Hypothalamus (tissue), 51 donors: ENCODE measurements at places on chromosomes 12 and 14.

DNA sequence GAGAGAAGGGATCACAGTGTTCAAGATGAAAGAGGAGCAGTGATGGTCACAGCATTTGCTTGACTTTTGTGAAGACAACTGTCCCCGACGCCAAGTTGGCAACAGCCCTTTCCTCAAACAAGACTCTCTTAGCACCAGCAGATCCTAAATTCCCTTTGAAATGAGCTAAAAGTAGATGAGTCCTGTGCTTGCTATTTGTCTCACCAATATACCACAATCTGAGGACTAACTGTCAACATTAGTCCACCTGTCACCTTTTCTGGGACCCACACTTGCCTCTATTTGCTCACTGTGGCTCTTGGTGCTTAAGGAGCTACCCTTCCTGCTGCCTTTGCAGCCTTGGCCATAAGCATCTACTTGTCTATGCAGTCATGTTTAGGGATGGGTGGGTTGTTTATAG, 47.4 kb upstream of the COL2A1 start:
- no peak for DNase-seq

DNA sequence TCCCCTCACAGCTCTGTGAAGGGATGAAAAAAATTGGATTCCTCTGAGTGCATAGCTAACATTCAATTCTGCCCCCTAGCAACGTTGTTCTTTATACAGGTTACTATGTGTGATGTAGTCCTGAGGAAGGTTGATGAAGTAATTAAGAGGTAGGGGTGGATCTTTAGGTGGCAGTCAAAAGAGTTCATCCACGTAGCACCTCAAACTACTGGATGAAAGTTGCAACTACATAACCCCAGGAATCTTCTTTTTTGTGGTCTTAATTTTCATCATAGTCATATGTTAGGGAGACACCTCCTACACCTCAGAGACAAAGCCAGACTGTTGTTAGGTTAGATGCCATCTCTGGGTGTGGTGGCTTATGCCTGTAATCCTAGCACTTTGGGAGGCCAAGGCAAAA, 10.2 kb upstream of the NFE2 start:
- DNase-seq, result no peak

GRCh38 chr14:22580625-22581024, 8.4 kb downstream of the DAD1 start:
- no peak for DNase-seq

- DNase-seq, result no peak
Measured at GRCh38 chr12:120797677-120798642, 72.3 kb downstream of the ACADS start.

DNA sequence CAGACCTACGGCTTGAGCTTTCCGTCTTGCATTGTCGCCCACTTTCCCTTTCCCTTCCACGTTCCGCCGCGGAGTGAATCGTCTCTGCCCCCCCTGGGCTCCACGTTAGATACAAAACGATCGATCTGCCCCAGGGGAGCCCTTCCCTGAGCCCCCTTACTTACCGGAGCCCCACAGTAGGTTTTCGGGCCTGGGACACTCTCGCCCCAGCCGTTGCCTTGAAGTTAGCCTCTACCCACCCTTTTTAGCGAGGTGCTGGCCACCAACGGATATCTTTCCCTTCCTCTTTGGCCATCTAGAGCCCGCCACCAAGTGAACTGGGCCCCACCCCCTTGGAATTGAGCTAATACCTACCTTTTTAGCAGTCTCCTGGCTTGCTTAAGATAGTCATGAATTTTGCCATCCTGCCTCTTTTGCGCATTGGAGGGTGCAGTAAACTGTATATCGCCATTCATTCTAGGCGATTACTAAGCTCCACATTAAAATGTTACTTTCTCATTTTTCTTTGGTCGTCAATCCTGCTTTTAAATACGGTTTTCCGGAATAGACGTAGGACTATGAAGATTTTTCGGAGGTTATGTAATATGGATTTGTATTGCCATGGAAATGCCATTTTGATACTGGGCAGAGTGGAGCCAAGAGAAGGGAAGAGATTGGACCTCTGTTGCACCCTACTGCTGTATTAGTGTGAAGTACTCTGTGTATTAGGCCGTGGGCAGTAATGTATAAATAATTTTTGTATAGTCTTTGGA, 764 bp downstream of the RBM25 start:
- DNase-seq, result no peak

GRCh38 chr14:60222820-60223219, 26.2 kb upstream of the PPM1A start:
- DNase-seq, result peak; percentile 14

DNA sequence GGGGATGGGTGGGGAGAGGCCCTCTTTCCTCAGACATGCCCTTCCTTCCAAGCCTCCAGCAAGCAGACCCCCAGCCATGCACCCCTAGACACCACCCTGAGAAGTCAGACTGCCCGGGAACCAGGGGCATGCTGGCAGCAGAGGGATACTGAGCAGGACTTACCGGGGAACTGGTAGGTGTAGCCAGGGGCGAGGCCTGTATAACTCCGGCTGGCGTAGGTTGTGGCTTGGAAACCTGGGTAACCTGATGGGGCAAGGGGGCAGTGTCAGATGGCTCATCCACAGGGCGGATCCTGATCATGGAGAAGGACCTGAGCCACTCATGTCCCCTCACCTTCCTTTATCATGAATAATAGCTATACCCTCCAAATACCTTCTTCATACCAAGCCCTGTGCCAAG, 15.8 kb downstream of the MSI1 start:
- no peak for DNase-seq

DNA sequence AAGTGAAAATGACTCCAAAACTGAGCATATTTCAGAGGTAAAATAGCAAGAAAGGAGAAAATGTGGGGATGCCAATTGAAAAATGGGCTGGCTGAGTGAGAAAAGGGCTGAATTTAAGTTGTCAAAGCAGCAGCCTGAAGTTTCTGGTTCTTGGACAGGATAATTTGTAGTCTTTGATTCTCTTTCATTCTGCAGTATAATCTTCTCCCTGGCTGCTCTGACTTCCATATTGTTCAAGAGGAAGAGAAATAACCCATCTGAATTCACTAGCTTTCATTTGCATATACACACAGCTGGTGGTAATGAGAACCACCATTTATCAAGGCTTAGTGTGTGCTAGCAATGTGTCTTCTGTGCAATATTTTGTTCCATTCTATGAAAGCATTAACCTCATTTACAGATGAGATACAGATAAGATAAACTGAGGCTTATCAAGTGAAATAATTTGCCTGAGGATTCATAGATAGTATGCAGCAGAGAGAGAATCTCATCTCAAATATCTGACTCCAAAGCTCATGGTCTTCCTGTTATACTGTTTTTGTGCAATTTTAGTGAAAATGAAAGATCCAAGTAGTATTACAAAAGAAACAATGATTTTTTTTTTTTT, 184.2 kb downstream of the TMTC2 start:
- DNase-seq, result no peak

GRCh38 chr12:121520586-121521086, 60.2 kb downstream of the KDM2B start:
- no peak for DNase-seq

GRCh38 chr14:36866867-36867266, 205.2 kb downstream of the PAX9 start:
- no peak for DNase-seq

GRCh38 chr12:27779416-27779919, 565 bp upstream of the KLHL42 start:
- peak; percentile 22 for DNase-seq

GRCh38 chr14:101461891-101462290, 99.4 kb upstream of the DIO3 start:
- DNase-seq, result no peak

- DNase-seq, result no peak
Measured at GRCh38 chr14:96270565-96271420, 14.8 kb downstream of the BDKRB1 start.

GRCh38 chr12:62575036-62575435, 108.4 kb downstream of the MON2 start:
- DNase-seq, result no peak

- no peak for DNase-seq
Measured at GRCh38 chr14:55546212-55546874, 33.7 kb upstream of the KTN1 start.

DNA sequence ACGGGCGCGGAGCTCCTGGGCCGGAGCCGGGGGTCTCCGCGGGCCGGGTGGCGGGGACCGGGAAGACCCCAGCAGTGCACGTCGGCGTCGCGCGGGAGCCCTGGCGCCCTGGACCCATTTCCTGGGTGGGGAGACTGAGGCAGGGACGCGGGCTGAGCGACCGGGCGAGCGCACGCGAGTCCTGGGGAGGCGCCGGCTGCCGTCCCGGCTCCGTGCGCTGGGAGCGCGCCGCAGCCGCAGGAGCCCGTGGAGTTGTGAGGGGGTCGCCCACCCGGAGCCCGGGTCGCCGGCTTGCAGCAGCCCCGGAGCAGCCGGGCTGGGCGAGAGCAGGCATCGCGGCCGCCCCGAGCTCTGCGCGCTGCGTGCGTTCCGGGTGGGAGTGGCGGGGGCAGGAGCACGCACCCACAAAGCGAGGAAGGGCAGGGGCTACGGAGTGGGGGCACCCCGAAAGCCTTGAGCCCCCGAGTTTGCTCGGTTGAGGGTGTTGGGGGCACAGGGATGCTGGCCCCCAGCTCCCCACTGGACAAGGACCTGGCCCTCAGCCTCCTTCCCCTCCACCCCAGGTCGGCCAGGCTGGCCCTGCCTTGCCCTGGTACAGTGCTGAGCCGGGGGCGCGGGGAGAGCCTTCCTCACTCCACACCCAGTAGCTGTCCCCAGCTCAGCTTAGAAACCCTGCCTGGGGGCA, 620 bp downstream of the MMP17 start:
- no peak for DNase-seq

DNA sequence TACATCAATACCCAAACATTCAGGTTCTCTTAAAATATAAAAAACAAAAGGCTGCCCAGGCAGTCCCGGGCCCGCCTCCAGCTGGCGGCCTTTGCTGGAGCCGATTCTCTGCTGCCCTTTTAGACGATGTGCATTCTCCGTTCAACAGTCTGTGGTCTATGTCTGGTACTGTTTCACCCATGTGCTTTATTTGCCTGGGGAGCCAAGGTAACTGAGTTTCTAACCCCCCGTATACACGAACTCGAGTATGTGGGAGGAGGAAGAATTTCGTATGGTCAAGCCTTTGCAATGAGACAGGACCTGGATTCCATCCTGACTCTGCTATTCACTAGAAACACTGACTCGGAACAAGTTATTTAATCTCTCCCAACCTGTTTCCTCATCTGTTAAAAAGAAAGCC, 54.1 kb upstream of the GPR68 start:
- DNase-seq, result no peak

DNA sequence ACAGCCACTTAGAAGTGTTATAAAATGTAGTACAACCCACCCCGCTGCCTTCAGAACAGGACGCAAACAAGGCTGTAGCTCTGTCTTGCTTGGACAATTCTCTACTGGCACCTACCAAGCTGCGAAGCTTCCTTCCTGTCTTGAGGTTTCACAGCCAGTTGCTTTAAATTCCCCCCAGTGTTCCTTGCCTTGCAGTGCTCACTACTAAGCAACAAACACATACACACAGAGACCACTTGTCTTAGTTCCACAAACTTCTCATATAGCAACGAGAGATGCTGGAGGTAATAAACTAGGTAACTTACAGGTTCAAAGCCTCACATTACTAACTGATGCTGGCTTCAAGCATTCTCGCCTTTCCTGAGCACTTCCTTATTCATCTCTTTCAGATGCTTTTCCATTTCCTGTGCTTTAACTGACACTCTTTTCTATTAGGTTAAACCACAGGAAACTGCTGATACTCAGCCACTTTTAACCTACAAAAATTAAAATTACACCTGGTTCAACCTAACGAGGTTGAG, 91.5 kb upstream of the PTGDR start:
- no peak for DNase-seq

DNA sequence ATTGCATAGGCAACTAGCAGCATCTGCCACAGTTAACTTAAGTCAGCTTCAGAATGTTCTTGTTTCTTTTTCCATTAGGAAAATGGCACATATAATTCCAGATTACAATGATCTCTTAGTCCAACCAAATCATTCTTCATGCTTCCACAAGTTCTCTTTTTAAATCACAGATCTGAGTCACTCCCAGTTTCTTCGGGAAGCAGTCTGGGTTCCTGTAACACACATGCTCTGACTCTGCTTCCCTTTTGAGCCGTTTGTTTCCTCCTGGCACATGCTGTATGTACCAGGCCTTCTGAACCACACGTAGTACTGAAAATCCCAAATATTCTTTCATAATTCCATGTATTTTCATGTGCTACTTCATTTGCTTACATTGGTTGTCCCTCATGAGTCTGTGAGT, 388.8 kb upstream of the PDE3A start:
- DNase-seq, result no peak

DNA sequence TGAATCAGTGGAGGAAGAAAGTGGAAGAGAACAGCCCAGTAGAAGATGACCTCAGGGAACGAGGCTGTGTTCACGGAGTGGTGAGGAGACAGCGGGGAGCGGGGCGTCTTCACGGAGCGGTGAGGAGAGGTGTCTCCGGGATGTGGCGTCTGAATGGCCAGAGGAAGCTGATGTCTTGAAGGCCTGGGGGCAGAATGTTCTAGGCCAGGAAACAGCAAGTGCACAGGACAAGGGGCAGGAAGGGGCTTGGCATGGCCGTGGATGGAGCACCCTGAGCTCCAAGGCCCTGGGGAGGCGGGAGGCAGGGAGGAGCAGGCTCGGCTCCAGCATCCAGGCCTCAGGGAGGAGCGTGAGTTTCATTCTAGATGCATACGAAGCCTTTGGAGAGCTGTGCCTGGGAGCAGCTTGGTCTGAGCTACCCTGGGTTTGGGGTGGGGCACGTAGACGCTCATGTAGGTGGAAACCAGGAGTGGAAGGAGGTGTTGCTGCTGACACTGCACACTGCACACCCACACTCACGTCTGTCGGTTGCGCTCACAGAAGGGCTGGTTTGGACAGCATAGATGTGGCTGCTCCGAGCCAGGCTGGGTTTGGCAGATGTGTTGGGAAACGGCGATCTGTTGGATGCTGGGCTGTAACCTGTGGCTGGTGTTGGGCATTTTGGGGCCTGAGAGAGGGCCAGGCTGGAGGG, 131.6 kb downstream of the ADGRD1 start:
- DNase-seq, result no peak

DNA sequence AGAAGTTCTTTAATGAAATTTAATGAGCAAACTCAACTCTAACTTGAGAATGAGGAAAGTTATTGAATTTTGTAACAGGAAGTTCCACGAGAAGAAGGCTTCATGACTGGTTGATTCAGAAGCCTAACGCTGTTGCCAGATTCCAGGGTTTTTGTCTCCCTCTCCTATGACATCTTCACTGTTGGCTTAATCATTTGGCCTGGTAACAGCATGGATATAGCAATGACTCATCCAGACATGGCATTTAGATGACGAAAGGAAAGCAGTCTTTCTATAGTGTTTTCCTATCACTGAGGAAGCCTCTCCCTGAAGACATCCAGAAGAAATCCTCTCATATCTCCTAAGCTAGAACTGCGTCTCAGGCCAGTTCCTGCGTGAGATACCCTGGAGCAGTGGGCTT, 9.4 kb upstream of the KCNA1 start:
- DNase-seq, result no peak
